ENCODE measurements at places on chromosomes 2 and 18.

DNA sequence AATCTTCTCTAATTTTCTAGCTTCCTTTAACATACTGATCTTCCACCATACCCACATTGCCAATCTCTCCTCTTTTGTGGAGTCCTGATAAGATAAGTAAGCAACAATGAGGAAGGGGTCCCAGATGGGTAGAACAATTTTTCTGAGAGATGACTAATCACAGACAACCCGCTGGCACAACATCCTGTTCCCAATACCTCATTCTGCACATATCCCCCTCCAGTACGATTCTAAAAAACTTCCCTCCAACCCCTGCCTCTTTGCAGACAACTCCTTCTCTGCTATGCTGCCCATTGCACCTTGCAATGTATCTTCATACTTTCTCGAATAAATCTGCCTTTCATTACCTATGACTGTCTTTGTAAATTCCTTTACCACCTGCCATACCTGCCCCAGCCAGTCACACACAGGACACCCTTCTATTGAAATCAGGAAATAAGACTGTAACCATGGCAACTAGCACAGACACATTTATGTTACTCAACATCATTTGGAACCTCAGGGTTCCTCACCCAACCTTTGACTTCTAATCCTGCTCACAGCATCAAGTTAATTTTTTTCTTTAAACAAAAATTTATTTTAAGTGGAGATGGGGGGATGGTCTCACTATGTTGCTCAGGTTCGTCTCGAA is 7.4 kb upstream of the EXOC6B start:
- no peak for DNase-seq

DNA sequence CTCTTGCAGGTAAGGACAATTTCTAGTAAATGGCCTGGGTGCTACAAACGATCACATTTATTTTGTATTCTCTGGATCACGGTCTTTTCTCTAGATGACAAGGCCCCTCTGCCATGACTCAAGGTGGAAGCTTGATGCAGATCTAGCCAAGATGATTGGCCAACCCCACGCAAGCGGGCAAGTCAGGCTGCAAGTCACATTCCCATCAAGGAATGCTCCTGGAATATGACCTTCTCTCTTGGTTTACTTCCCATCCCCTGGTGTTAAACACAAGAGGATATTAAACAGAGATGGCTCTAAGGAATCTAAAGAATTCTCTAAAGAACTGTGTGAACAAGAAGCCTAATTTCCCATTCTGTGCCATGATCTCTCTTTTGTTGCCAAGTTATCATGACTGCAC is 97.3 kb upstream of the SERPINE2 start:
- no peak for DNase-seq

DNA sequence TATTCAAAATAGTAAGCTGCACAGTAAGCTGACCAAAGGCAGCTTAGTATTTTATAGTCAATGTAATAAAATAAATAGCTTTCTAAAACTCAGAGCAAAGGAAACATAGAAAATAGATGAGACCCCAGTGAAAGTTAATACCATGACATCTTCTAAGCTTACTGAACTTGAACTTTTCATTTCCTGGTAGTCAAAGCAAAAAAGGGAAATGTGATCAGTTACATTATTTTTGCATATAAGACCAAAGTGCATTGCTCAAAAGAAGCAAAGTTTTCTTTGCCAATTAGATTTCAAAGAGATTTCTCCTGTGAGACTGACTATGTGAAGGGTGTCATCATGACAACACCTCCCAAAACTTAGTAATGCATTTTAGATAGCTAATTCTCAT is 70.2 kb downstream of the MYO1B start:
- no peak for DNase-seq

GRCh38 chr18:24006712-24007313 is 7.7 kb upstream of the TTC39C start:
- DNase-seq: no peak

DNA sequence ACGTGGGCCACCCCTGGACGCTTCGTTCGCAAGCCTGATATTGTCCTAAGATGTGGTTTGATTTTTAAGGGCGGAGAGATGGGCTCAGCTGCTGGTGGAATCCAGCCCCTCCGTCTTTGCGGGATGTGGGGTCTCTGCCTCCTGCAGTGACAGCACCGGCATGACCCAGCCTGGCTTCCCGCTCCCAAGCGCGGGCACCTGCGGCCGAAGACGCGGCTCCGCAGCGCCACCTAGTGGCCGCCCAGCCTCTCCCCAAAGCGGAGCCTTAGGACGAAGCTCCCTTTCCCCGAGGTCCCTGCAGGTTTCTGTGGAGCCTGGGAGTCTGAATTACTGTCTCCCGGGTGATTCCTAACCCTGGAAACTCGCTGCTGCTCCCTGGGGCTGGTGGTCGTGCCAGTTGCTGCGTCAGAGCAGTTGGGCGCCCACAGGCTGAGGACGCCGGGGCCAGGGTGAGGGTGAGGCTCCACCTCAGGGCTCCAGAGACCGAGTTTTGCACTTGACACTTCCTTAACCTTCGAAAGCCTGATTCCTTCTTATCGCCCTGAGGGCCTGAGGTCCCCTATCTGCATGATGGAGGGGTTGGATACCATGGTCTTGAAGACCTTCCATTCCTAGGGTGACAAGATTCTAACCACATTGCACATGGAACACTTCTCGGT is 137.5 kb downstream of the TPO start:
- no peak for DNase-seq

DNA sequence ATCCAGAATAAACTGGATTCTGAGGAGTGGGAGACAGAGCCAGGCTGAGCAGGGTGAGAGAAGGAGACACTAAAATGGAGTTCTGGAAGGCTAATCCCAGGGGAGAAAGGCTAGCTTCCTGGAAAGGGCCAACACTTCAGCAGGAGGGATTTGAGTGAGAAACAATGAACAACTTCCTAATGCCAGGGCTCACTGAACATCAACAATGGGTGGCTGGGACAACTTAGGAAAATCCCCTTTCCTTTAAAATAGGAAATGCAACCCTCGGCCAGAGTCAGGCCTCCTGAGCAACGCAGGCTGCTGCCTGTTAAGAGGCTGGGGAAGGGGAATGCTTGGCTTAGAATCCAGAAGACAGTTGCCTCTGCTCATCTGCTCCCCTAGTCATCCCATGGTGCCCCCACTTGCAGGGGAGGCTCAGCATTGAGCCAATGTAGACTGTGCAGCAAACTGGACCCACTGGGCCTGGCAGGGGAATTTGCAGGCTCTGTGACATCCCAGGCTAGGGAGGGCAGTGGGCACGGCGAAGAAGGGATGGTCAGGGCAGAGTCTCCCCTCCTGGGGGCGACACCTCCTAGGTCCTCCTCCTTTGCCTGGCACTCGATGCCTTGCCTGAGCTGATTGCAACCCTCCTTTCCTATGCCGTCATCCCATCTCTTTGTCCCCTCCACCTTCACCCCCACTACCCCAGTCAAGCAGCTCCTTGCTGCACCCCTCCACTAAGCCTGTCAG is 182.5 kb downstream of the TNS1 start:
- DNase-seq: no peak

DNA sequence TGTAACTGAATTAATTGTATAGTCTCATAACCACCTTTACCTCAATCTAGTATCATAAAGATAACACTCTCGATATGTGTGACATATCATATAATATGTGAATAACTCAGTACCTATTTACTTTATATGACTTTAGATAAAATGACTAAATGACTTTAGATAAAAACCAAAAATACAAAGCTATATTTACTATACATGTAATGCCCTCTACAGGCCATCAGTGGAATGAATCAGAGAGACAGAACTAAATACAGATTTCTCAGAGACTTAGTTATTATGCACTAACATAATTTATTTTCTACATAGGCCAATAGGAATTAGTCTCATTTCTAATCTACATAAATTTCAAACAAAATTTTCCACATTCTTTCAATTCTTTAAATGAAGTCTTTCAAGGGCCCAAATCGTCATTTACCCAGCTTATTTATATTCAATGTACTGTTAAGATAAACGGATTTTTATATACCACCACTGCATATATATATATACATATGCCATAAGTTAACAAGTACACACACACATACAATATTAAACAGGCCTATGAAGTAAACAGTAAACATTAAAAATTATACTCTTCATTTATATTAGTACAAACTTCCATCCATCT is 219.9 kb downstream of the EXOC6B start:
- DNase-seq: no peak

DNA sequence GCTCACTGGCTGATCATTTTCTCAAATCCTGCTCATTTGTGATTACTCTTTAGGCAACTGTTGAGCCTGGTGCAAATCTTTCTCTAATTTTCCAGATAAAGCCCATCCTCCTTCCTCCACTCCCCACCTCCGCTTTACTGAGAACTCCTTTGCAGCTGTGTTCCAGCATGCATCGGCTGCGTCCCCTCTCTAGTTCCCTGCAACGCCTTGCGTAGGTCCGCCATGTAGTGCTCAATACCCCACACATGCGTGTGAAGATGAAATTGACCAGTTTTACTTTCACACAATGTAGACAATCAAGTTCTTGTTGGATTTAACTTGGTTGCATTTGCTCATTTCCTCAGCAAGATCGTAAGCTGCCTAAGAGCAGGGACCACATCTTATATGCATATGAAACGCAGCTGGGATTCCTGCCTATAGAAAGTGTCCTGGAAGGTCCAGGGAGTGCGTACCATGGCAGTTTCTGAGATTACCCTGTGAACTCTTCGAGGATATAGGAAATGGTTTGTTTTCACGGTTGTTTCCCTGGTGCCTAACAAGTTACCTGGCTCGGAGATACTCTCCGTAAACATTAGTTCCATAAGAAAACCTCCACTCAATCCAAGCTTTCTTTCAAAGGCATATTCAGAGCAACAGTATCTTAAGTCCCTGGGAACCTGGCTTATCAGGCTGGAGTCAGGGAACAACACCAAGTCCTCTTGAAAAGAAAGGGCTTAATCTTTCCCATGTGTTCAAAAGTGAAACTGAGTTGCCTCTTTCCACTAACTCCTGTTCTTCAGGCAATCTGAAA is 766.4 kb upstream of the ID2 start:
- DNase-seq: no peak

DNA sequence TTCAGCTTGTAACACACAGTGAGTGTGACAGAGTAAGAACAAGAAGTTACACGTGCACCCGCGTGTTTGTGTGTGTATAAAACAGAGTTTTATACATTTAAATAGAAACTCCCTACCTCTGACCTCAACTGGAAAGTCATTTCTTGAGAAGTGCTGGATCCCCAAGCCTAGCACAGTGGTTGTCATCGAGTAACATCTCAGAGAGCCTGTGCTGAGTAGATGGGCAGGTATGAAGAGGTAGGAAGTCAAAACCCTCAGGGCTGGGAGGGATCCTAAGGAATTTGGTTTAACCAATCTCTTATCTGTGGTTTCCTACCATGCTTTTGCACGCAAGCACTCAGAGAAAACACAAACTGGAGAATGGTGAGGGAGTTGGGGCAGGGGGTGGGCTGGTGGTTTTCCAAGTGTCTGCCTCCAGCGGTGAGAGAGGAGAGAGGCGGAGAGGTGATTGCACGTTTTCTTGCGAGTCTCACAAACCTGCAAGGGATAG is 9.2 kb downstream of the ACOXL start:
- DNase-seq: no peak

- DNase-seq: no peak
Measured at GRCh38 chr2:203697190-203697589, 9.2 kb upstream of the CD28 start.

DNA sequence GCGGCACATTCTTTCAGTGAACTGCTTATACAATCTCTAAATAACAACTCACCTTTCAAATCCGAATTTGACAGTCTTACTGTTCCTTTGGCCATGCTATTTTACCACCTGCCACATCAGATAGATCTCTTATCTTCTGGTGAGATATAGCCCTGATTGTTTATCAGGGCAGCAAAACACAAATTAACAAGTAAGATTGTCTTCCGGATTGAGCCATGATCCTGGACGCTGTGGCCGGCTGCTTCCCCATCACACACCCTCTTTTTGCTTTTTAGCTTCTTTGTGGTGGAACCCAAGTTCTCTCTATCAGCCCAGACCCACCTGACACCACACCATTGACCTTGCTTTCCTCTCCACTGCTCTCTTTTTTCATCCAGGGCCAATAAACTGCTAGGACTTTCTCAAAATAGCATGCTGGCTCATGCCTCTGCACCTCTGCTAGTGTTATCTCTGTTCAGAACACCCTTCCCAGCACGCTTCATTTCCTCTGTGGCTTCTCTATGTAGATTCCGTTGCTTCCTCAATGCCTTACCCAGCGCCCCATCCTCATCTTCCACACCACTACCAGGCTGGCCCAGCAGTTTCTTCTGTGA is 111.8 kb upstream of the CNTNAP5 start:
- DNase-seq: no peak

DNA sequence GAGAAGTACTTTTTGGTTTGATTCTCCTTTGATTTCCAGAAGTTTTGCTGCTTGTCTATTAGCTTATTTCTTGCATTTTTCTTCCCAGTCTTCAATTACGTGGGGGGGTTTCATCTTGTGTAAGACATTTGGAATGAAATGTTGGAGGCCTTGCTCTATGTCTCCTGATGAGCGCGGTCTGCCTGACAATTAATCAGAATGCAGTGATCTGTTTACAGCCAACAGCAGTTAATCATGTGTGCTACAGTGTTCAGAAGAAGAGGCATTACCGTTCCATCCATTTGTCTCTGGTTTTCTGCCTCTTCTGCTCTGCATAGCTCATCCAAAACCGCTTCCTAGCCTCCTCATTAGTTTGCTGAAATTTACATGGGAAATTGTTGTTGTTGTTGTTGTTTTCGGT is 134.4 kb upstream of the ST6GAL2 start:
- no peak for DNase-seq

DNA sequence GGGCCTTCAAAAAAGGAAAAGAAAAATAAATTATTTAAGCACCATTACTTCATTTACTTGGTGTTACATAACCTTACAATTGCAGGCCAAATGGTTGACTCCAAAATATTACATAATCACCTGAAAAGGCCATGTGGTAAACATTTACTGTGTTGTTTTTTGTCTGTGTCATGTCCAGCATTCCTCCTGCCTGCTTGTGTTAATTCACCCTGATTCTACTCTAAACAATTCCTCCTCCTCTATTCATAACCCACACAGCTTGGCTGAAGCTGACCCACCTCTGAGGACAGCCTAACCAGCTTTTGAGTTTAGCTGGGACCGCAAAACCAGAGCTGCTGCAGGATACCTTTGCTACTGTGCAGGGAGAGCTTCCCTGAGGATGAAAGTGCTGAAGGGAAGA is 35.4 kb downstream of the TMX3 start:
- no peak for DNase-seq

- no peak for DNase-seq
Measured at GRCh38 chr2:226351711-226352110, 447.9 kb downstream of the IRS1 start.

DNA sequence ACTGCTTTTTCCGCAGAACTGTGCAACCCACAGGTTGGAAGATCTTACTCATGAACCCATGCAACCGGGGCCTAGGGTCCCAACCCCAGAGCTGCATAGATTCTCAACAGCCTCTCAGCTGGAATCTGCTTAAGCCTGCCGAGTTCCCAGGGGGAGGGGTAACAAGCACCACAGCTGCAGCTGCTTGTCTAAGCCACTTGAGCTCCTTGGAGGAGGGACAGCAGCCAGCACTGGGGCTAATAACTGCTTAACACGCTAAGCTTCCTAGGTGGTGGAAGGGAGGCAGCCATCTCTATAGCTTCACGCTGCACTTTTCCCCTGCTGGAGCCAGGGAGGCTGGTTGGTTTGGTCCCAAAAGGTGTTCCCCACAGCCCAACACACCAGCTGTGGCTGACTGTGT is 311.6 kb downstream of the DSC3 start:
- no peak for DNase-seq

- DNase-seq: no peak
Measured at GRCh38 chr18:79883461-79884293, 67.8 kb downstream of the SLC66A2 start.

Measured in hippocampal formation (tissue), 2 donors.